ENCODE measurements at places on chromosomes 12 and 14.

GRCh38 chr14:69652942-69653684, 41.7 kb downstream of the SUSD6 start:
- no peak for DNase-seq

DNA sequence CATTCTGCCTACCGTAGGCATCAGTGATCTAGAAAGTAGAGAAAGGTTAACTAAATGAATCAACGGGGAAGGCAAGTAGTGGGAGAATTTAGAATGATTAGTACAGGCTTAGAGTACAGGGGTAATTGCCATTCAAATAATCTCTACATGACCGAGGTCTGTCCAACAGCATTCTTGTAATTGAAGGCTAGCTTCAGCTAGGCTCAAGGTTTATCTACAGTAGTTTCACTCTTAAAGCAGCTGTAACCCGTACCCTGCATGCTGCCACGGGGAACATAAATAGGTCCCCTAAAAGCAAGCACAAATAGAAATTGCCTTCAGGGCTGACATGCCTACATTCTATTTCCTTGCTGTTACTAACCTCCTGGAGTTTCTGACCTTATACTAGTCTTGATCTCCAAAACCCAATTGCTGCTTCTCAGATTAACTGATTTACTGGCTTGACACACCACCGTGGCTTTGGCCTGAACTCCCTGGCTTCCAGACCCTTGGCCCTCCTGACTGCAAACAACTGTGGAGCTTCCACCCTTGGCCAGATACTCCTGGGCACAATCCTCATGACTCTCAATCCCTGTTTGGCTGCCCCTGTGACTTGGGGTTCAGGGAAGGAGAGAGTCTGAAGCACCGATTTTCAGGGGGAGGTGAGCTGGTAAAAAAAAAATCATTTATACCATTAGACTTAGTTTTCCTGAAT, 242.1 kb upstream of the FOXN3 start:
- DNase-seq = no peak

DNA sequence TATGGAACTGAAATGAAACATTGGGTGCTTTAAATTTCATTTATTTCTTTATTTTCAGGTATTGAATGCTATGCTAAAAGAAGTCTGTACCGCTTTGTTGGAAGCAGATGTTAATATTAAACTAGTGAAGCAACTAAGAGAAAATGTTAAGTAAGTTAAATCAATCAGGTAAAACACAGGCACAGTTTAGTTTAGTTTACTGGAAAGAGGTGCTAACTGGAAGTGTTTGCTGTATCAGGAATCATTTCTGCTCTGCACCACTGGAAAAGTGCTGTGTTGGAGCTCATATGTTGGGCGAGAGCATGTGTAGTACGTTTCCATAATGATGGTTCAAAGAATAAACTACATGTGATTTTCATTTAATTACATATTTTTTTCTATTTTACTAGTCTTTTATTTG, 16.7 kb downstream of the SRP54 start:
- DNase-seq = no peak

GRCh38 chr14:40574780-40575179, 1031.9 kb upstream of the LRFN5 start:
- no peak for DNase-seq

DNA sequence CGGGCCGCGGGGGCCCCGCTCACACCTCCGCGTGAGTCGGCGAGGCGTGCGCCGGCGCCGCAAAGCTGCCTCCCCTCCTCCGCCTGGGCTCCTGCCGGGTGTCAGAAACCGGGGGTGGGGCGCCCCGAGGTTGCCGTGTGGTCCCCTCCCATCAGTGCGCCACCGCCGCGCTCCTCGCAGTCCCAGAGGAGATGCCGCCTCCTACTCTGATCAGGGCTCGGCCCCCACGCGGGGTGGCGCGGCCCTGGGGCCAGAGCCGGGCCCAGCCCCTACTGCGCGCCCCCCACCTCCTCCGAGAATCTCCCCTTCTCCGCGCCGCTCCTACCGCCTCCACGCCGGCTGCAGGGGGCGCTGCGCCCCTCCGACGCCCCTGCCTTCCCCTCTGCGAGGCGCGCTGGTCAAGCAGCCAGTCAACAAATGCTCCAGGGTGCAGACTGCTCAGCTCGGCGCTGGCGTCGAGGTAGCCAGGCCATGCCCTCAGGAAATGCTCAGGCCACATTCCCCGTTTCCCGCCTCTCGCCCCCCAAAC, 467 bp upstream of the JAG2 start:
- no peak for DNase-seq

DNA sequence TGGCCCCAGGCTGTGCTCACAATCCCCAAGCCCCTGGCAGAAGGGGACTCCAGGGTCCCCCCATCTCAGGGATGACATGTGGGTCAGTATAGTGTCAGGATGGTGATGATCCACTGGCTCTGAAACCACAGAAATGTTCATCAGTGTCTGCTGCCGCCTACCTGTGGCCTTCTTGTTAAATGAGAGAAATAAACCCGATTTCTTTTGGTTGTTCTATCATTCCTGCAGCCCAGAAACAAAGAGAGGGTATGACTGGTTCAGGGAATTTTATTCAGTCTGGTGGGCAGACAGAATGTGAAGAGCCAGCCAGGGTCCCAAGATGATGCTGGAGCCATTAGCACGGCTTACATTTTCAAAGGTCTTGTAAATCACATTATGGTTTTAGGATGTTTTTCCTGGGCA, 86.6 kb downstream of the CRADD start:
- no peak for DNase-seq

DNA sequence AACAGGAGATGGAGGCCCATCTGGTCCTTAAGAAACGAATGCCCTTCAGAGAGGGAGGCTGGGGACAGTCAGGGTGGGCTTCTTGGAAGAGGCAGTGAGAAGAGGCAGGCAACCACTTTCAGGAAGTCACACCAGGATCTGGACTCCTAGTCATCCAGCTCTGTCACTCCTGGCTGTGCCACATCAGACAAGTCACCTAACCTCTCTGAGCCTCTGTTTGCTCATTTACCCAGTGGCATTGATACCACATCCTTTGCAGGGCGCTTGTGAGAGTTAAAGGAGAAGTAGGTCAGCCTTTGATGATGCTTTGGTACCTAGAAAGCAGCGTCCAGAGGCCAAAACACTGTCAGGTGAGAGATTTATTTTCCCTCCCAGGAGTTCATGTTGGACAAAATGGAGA, 11.1 kb downstream of the CCDC197 start:
- DNase-seq = no peak

DNA sequence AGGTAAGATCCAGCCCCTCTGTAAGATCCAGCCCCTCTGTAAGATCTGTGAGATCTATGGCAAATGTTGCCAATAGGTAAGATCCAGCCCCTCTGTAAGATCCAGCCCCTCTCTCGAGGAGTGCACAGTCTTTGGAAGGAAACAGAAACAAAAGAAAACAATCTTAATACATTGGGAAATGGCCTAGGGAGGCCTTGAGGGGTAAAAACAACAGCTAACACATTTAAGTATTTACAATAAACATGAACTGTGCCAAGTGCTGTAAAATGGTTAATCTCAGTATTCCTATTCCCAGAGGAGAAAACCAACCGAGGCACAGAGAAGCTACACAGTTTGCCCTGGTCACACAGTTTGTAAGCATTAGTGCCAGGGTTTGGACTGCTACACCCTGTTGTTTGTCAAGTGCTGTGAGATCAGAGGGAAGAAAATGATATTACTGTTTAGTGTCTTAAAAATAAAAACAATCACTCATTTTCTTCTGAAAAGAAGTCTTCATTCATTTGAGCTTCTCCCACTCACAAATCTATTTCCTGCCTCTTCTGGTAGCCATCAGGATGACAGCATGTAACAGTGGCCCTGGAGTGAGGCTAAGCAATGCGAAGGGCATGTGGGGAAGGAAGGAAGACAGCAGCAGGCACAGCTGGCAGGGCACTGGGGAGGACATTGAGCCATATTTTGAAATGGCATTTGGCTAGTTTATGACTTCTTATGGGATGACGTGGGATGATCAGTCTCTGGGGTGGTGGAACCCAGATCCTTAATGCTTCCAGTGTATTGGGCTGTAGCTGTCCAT, 118.7 kb upstream of the PTPRQ start:
- DNase-seq = no peak

- DNase-seq = no peak
These were observed 113.8 kb downstream of the OTOGL start for GRCh38 chr12:80212938-80213645.

- no peak for DNase-seq
These were observed 15.9 kb downstream of the INTS13 start for GRCh38 chr12:26921886-26922285.

DNA sequence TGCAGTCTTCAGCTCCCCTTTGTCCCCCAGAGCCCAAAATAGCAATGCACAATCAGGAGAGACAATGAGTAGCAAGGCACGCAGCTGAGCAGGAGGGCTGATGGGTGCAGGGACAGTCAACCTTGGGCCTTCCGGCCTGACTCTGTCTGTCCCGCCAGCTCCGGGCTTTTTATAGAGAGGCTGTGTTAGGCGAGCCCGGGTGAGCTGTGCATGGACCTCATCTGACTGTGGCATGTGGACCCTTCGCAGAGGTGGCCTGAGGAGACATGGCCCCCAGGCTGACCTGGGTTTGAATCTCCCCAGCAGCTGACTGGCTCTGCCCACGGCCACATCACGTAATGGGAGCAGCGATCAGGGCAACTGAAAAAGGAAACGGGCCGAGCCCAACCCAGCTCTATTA, 177.9 kb downstream of the TSPAN9 start:
- DNase-seq = no peak

DNA sequence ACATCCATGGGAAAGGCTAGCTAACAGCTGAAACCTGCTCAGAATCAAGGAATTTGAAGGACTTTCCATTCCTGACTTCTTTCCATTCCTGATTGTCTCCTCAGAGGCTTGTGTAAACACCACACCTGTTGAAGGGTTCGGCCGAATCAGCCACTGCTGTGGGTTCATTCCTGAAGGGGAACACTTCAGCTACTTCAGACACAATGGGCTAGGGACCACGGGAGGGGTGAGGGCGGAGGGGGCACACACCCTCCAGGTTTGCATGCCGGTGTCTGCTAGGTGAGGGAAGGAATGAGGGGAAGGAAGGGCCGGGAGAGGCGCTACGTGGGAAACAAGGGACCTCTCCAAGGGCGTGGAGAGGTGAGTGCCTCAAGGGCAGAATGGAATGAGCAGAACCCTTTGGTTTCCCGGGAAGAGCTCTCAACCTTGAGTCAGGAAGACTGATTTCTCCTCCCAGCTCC, 1.3 kb downstream of the GPRC5A start:
- no peak for DNase-seq

GRCh38 chr12:126797525-126797924, 1469.4 kb upstream of the TMEM132C start:
- DNase-seq = no peak

GRCh38 chr12:4420138-4420670, 25.4 kb downstream of the FGF6 start:
- no peak for DNase-seq

DNA sequence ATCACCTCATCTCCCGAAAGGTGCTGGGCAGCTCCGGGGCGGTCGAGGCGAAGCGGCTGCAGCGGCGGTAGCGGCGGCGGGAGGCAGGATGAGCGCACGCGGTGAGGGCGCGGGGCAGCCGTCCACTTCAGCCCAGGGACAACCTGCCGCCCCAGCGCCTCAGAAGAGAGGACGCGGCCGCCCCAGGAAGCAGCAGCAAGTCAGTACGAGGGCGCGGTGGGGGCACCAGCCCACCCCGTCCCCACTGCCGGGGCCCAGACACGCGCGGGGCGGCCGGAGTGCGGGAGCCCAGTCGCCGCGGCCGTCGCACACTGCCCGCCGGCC, 862 bp downstream of the HMGA2 start:
- no peak for DNase-seq

GRCh38 chr12:95520816-95521215, 30.5 kb downstream of the USP44 start:
- no peak for DNase-seq

DNA sequence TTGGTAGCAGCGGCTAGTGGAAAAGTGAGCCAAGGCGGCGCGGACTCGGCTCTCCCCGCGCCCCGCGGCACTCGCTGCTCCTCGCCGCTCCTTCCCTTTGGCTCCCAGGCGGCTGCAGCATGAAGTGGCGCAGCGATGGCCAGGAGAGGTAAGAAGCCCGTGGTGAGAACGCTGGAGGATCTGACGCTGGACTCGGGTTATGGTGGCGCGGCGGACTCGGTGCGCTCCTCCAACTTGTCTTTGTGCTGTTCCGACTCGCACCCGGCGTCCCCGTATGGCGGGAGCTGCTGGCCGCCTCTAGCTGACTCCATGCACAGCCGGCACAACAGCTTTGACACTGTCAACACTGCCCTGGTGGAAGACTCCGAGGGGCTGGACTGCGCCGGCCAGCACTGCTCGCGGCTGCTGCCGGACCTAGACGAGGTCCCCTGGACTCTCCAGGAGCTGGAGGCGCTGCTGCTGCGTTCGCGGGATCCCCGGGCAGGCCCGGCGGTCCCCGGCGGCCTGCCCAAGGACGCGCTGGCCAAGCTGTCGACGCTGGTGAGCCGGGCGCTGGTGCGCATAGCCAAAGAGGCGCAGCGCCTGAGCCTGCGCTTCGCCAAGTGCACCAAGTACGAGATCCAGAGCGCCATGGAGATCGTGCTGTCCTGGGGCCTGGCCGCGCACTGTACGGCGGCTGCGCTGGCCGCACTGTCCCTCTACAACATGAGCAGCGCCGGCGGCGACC, 225.6 kb upstream of the CRY1 start:
- no peak for DNase-seq

DNA sequence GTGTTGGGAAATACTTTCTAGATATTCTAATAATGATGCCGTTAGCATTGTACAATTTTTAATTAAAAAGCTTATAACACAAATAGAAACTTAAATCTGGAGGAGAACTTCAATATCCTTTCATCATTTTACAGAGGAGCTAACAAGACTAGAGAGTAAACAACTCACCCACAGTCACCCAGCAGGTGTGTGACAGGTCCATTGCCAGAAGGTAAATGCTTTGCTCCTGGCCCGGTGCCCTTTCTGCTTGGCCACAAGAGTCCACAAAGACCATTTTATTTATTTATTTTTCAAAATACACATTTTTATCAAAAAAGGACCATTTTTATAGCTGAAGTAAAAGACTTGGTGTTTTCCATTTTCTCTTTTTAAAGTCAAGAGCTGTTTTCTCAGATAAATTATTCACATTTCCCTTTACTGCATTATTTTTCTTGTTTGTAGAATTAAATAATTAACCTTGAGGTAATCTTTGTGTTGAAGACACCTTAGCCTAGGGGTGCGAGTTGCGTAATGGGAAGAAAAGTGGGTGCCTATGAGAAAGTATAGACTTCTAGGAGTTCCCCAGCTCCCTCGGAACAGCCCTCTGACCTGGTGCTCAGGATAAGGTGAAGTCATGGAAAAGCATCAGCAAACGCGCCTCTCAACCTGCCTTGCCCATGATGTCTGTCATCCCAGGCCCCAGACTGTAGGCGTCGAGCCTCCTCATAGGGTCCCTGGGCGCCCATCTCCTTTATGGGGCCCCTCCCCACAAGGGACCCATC, 26.3 kb upstream of the AMIGO2 start:
- no peak for DNase-seq

Data from HFFc6 (cell line).